ENCODE measurements at places on chromosomes 4 and X. TPM values are rescaled to one million over a fixed set of nuclear protein-coding genes. Genes with fewer than 3 reads are reported as not detected.
A peak's percentile ranks its signal among the peaks of the same experiment; 100 is the strongest.

- no peak for DNase-seq
Measured at GRCh38 chrX:22032506-22032905, 381 bp downstream of the PHEX start.

DNA sequence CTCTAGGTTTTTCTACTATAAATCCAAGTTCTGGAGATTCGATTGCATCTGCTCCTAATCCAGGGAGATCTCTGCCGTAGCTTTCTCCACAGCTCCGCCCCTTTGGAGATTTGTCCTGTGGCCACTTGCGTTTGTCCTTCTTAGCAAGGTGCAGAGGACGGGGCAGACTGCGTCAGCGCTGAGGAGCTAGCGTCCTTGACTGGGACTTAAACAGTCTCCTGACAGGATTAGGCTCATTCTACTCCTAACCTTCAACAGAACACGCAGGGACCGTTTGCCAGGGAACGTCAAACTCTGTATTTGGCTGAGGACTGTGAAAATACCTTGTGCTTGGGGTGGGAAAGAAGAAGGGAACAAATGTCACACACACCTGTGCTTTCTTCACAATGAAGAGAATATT, 38.6 kb downstream of the SORBS2 start:
- no peak for DNase-seq

DNA sequence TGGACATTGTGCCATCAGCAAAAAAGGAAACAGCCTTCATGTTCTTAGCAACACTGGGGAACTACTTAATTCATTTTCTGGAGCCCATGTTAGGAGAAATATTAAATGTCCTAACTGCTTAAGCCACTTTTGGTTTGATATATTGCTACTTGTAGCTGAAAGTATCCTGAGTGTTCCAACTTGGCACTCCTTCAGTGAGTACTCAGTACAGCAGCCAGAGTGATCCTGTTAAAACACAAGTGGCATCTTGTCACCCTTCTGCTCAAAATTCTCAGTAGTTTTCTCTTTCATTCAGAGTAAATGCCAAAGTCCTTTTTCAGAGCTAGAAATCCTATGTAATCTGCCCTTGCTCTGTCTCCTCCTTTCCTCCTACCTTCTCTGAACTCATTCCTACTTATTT, 522.0 kb downstream of the GRID2 start:
- DNase-seq, result no peak

DNA sequence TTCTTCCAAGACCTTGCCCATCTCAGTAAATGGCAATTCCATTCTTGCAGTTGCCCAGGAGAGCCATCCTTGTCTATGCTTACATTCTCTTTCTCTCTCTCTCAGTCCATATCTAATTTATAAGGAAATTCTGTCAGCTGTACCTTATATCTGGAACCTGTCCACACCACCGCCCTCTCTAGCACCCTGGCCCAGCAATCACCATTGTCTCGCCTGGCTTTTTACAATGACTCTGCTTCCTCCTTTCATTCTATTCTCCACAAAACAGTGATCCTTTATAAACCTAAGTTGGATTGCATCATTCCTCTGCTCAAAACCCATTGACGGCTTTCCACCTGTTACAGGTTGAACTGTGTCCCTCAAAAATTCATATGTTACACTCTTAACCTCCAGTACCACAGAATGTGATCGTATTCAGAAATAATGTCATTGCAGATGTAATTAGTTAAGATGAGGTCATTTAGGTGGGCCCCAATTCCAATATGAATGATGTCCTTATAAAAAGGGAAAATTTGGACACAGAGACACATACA, 31.3 kb downstream of the APBB2 start:
- DNase-seq, result no peak

DNA sequence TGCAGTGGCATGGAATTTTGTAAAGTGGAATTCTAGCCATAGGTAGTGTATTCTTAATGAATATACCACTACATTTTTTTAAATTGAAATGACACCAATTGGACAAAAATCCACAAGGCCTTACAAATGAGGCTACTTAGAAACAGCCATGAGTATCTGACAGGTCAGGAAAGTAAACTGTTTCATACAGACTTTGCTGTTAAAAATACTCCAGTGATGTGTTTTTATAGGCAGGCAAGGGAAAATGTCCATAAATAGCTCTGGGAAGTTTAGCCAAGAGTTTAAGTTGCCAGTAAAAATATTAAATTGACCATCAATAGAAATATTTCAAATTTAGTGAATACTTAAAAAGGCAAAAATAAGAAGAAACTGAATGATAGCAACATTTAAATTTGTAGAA, 41.8 kb upstream of the PDLIM5 start:
- DNase-seq, result no peak

DNA sequence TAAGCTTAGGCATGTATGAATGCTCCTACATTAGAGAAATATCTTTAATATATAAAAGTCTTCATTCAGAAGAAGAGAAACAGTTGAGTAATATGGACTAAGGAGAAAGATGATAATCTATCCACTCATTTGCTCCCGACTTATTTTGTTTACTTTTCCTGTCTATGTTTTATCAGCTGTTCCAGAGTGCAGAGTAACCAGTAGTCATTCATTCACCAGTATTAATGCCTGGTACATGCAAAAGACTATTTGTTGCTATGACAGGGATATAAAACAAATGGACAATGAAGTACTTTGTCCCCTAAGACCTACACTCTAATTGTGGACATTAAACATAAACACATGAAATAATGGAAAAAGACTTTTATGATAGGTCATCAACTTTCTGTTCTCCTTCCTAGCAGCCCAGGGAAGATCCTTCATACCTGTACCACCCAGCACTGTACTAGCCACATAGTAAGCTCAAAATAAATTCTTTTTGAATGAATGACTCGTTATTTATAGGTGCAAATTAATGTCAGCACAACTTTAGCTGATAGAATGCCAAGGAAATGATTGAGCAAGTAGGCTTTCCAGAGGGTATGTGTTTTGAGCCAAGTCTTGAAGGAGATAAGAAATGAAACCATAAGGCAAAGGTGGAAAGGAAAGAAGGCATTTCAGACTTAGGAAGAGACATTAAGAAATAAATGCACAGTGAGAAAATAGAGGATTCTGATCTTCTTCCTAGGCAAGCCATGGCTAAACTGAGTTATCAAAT, 45.0 kb upstream of the IL13RA1 start:
- DNase-seq, result no peak

DNA sequence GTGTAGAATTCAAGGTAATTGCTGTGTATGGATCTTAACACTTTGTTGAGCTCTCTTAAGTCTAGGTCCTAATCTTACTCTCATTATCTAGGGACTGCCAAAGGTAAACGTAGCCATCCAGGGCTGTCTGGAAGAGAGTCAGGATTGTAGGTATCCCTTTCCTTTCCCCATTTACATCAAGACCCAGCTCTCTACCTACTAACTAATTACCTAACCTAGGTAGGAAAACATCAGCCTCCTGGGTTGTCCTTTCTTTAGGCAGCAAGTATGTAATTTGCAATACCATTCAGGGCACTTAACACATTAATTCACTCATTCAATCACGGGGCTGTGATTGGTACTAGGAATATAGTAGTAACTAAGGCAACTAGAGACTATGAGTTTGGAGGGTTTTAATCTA, 15.2 kb upstream of the CPEB2 start:
- DNase-seq, result no peak

- DNase-seq, result no peak
Measured at GRCh38 chr4:7301126-7301785, 108.9 kb downstream of the SORCS2 start.

GRCh38 chr4:112038861-112039260, 106.4 kb upstream of the FAM241A start:
- DNase-seq, result no peak

GRCh38 chr4:56658528-56658927, 22.6 kb downstream of the HOPX start:
- no peak for DNase-seq

GRCh38 chr4:22477136-22477812, 38.6 kb downstream of the ADGRA3 start:
- no peak for DNase-seq

- DNase-seq, result no peak
Measured at GRCh38 chrX:14073556-14073955, 43.9 kb upstream of the GEMIN8 start.

DNA sequence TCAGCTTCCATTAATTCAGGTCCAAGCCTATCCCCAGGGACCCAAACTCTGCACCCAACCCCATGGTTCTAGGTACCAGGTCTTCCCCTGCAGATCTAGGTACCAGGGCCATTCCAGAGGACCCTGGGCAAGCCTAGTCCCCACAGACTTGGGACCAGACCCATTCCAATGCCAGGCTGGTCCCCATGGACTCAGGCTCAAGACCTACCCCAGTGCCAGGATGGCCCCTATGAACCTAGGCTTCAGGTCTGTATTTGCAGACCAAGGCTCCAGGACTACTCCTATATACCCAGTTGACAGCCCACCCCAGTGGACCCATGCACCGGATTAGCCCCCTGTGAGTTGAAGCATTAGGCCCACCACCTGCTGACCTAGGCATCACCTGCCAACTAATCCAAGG, 8.9 kb downstream of the MTHFD2L start:
- no peak for DNase-seq

GRCh38 chr4:8350841-8351461, 81.4 kb downstream of the HTRA3 start:
- no peak for DNase-seq

DNA sequence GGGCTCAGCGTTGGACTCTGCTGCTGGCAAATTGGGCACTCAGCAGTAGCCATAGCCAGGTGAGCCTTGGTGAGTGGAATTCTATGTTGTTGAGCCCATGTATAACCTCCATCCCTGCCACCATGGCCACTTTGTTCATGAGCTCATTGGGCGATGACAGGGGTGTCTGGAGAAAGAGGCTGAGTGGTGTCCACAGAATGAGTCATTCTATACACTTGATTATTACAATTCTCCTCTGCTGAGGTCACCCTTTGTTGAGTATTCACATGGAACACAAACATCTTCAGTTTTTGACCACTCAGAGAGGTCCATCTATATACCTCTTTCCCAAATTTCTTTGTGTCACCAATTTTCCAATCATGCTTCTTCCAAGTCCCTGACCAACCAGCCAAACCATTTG, 1341.7 kb downstream of the PCDH7 start:
- no peak for DNase-seq

GRCh38 chr4:126768338-126768737, 864.4 kb upstream of the INTU start:
- DNase-seq, result no peak

- no peak for DNase-seq
Measured at GRCh38 chr4:167088115-167088514, 146.2 kb downstream of the SPOCK3 start.

DNA sequence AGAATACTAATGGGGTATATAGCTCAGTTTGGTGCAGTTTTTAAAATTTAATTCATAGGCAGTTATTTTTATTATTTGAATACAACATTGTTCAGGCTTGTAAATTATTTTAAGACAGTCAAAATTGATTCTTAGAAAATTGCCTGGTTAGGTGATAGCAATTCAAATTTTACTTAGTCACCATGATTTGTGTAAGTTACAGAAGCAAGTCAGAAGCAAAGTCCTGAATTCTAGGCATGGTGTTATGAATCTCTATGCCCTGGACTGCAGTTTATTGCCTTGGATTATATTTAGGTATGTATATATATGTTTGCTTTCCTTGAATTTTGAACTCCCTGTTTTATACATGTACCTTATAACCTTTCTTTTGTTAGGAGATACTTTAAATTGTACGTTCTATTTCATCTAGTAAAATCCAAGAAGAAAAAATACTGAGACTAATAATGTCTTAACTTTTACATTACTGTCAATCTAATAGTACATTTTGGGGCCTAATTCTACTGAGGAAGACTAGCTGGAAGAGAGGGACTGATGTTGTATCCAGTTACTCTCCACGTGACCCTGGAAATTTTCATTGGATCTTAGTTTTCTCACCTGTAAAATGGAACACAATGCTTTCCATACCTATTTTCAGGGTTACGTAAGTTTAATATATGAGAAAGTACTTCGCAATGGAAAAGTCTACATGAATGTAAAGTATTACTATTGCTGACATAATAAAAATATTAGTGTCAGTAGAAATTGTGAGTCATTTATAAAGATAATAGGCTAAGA, 25.1 kb downstream of the RAPGEF2 start:
- no peak for DNase-seq

GRCh38 chr4:174522183-174523024, at the start of gene HPGD:
TSS of gene HPGD (minus strand) at chr4:174522488. CDS start at chr4:174522451, 37 bp downstream.
- peak; percentile 61 for DNase-seq

- no peak for DNase-seq
Measured at GRCh38 chr4:134518574-134519217, 317.1 kb upstream of the PABPC4L start.

DNA sequence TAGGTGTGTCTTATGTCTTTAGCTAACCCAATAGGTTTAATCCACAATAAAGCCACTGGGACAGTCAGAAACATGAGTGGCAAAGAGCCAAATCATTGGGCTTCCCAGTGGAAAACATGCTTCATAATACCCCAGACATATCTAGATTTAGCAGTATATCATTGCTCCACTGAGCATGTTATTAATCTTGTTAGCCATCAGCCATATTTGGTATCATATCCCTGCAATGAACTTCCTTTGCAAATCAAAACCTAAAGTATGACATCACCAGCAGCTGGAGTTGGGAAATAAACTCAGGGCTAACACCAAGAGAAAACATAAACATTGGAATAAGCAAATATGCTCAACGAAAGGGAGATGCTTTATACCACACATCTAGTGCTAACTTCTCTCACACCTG, 280.8 kb upstream of the NOCT start:
- DNase-seq, result no peak

DNA sequence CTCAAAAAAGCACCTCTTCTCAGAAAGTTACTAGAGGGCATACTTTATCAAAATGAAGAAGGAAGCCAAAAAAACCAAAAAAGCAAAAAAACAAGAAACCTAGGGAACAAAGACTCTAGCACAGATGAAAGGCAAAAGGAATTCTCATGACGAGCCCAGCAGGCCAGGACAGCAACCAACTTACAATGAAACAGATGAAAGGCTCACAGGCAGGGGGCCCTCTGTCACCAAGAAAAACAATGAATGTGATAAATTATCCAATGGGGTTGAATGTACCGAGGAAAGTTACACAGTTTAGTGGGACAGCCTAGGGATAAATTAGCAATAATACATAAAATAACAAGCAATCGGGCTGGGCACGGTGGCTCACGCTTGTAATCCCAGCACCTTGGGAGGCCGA, 79.0 kb downstream of the GPR82 start:
- DNase-seq, result no peak

DNA sequence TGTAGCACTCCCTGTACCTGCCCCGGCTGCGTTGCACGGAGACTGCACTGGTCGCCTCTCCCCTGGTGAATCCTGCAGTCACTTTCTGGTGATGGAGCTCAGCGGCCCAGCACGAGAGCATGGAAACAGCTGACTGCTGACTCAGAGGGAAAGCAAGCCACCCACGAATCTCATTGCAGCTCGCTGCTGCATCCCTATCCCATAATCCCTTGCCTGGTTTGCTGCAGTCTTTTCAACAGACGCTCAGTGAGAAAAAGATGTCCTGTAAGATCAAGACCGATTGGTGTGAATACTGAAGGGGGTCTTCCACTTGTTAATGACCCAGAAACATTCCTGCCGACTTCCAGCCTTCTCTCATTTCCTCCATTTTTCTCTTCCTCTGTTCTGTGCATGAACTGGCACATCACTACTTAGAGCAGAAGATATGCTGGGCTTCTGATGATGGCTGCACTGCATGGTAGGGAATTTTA, 52.9 kb downstream of the TRIM2 start:
- peak; percentile 58 for DNase-seq

- DNase-seq, result no peak
Measured at GRCh38 chr4:2333916-2334644, 72.2 kb upstream of the MXD4 start.

The TLR1 gene
- polyA plus RNA-seq, result 4.3 TPM

The TMPRSS11D gene
- 0.13 TPM for polyA plus RNA-seq

The DCAF12L1 gene
- 6.7 TPM for polyA plus RNA-seq

The TMSB15C gene
- polyA plus RNA-seq, result 19.6 TPM

The DGKK gene
- polyA plus RNA-seq, result 13.0 TPM

The EREG gene
- polyA plus RNA-seq, result 0.38 TPM

The KCND1 gene
- polyA plus RNA-seq, result 3.1 TPM

The SUPT20HL2 gene
- not detected for polyA plus RNA-seq
